NCI-H1930 (cell line): ENCODE measurements at places on chromosomes 7 and 10.
A peak's percentile ranks its signal among the peaks of the same experiment; 100 is the strongest.

DNA sequence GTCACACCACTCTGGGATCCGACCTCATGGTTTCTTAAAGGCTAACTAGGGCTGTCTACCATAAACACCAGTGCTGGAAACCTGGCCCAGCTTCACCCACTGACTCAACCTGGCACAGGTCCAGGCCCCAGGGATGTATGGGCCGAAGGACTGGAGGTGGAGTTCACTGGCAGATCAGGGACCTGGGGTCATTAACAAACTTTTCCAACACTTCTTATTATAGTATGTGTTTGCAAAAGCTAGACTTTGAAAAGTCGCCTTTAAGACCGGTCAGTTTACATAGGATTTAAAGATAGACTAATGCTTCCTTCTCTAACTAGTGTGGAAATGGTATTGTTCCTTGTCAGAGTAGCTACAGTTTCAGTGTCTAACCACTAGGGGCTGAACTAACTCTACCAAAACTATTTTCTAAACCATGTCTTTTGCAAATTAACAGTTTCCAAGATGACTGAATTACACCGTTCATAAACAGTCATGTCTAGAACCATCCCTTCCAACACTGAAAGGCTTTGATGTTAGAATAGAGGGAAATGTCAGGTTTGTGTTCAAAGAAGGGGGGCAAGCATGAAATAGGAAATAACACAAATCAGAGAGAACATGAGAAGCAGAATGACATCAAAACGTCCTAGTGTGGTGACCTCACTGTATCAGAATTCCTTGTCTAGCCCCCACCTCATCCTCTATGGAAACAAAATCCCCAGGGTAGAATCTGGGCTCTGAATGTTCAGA lies 29.7 kb downstream of the STN1 start:
- DNase-seq = no peak

- DNase-seq = peak; percentile 36
Observed at GRCh38 chr10:89217057-89217990, 10.2 kb upstream of the CH25H start.

- DNase-seq = no peak
Observed at GRCh38 chr10:85614981-85615380, 751.6 kb downstream of the GRID1 start.

GRCh38 chr7:134069187-134069586 lies 58.0 kb upstream of the LRGUK start:
- no peak for DNase-seq

DNA sequence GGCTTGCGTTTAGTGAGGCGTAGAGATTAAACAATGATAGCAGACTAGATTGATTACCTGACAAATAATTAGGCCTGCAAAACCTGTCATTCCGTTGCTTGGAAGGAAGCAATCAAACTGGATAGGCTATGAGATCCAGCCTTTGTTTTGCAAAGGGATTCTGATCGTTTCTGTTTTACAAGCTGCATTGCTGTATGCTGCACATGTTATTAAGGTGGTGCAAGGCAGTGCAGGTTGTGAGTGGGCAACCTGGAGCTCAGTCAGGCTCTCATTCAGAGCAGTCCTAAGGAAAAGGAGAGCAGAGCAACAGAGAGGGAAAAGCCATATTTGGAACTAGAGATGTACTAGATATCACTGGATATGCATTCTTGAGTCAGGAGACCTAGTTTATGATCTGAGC lies 6.9 kb upstream of the NOBOX start:
- no peak for DNase-seq

GRCh38 chr10:72337039-72337629 lies 17.6 kb downstream of the DNAJB12 start:
- no peak for DNase-seq

DNA sequence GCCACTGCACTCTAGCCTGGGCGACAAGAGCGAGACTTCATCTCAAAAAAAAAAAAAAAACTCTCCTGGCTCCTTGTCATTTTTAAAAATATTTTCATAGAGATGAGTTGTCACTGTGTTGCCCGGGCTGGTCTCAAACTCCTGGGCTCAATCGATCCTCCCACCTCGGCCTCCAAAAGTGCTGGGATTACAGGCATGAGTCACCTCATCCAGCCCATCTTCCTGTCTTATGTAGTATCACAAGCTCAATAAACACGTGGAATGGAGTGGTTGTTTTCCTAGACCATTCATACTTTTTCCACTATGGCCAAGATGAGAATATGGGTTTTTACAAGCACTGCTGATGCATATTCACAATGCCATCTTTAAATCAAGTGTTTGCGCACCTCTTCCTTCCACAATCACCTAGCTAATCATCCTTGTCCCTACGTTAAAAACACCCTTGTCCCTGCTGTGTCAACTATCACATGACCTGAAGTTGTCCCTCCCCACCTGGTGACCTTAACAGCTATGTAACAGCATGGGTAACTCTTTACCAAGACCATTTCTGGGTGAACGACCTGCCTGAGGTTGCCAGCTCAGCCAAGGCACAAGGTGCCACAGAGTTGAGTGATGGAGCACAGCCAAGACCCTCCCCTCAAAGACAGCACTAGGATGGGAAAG lies 21.3 kb downstream of the DLG5 start:
- no peak for DNase-seq

- no peak for DNase-seq
Observed at GRCh38 chr10:110022716-110023504, 15.1 kb downstream of the ADD3 start.
